ENCODE measurements at places on chromosomes 6 and 20.

DNA sequence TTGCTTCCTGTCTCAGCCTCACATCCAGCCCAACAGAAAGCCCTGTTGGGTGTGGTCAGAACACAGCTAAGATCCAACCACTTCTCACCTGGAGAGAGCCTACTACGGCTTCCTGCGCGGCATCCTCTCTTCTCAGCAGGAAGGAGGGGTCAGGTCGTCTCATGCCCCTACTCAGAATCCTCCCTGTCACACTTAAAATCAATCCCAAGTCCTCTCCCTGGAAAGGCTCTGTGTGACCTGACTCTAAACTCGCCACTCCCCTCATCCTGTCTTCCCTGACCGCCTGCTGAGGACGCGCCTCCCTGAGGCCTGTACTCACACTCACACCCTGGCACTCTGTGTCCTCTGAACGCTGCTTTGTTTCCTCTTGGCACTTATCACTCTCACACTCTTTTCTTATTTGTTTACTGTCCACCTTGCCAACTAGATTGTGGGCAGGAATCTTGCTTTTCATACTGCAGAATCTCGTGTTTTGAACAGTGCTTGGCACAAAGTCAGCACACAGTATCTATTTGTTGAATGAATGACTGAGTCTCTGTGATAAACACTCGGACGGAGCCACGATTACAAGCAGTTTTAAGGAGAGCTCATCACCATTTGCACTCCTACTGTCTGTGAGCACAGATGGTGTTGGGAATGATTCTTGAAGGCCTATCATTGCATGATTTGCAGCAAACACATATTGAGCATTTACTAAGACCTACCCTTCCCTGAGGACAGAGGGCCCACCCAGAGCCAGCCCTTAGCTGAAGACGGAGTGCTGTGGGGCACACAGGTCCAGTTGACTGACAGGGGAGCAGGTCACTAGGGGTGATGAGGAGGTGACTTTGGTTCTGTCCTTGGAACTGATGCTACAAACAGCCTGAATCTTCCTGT is 18.7 kb downstream of the RAB5IF start:
- no peak for DNase-seq

DNA sequence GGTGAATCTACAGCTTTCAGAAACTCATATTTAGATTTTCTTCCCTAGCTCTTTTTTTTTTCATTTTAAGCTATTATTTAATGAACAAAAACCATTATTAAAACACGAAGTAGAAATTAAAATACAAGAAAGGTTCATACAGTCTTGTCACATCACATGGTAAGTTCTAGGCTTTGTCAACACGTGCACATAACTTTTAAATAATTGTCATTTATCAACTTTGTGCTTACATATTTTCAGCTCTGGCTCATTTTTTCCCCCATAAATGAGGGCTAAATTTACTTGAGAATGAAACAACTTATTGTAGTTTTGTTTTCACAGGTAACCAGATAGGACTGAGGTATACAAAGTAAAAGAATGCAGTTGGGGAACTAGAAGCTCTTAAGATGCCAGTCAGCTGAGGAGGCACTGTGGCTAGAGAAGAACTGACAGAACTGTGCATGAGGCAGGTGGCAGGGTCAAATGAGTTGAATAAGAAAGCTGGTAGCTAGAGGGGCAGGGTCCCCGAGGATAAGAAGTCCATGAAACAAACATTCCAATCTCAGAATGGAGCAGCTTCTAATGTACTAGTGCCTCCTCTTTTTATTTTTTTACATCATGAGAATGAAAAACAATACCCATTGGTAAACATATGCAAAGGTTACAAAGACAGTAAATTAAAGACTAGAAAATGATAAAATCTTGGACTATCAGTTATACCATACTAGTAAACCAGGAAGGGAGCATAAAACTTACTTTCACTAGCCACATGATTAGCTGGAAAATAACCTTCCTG is 141.5 kb downstream of the MYB start:
- no peak for DNase-seq

DNA sequence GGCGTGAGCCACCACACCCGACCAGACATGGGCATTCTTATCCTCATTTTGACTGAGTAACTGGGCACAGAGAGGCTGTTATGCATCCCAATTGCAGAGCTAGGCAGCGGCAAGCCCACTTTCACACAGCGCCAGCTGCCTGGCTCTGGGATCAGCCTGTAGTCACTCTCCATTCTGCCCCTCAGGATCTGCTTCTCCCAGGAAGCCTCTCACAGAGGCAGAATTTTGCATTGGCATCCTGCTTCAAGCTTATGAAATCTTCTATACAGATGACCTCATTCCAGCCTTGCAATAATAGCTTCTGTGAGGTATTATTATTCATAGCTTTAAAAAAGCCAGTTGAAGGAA is 37.0 kb upstream of the IER3 start:
- DNase-seq = no peak

DNA sequence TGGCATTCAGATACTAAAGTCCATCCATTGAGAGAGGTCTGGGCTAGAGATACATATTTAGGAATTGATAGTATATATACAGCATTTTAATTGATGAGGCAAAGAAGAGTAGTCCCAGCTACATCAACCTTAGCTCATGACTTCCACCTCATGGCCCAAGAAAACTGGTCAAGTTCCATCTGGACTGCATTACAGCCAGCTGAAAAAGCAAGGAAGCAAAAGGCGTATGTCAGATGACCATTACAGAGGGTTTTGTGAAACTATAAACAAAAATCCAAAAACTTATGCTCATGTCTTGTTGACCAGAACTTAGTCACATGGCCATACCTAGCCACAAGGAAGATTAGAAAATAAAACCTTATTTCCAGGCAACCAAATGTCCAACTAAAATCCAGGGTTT is 46.8 kb upstream of the RNF146 start:
- no peak for DNase-seq

- DNase-seq = no peak
Observed at GRCh38 chr6:163983679-163984078, 569.2 kb downstream of the QKI start.

DNA sequence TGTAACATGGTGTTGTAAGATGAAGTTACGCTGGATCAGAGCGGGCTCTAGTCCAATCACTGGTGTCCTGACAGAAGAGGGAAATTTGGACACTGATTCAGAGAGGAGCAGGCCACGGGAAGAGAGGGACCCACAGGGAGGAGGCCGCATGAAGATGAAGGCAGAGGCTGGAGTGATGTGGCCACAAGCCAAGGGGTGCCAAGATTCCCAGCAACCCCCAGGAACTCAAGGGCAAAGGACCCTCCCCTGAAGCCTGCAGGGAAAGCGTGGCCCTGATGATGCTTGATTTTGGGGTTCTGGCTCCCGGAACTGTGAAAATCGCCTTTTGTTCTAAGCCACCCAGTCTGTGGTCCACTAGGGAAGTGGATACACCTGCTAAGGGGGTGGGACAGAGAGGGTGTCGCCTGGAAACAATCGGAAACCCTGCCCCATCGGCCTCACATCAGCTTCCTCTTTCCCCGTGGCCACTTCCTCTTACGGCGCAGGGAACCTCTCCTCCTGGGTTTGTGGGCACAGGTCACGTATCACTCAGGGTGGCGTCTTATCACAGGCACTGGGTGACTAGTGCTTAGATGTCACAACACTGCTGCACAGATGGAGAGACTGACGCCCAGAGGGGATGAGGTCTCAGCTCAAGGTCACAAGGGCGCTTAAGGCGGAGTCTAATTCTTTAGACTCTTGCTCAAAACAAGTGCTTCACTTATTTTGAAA is 58.0 kb downstream of the SULF2 start:
- DNase-seq = peak; percentile 80

DNA sequence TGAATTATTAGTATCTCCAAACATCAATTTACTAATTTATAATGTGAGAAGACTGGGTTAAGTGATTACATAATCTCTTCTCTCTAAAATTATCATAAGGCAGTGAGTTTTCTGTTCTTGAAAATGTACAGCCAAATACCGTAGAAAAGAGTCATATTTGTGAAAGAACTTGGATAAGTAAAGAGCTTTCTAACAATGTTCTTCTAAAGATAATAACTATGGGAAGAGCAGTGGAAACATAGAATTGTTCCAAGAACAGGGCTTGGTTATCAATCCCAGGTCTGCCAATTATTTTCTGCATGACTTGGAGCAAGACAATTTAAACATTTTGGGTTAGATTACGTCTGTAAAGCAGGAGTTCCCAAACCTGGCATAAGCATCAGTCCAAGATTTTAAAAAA is 198.1 kb upstream of the SGK1 start:
- no peak for DNase-seq

- DNase-seq = no peak
Observed at GRCh38 chr6:154791556-154792317, 58.5 kb downstream of the SCAF8 start.

DNA sequence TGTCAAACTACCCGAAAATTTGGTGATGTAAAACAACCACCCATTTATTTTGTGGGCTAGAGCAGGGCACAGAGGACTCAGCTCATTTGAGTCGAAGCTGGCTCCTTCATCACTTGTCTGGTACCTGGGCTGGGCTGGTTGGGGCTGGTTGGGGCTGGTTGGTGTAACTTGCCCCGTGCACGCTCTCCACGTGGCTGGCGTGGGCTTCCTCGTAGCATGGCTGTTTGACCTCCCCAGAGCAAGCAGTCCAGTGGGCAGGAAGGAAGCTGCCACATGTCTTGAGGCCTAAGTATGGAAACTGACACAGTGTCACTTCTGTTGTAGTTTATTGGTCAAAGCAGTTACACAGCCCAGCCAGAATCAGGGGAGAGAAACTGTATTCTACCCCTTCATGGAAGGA is 27.1 kb downstream of the BCAS4 start:
- DNase-seq = no peak

GRCh38 chr6:156867121-156867520 is 89.9 kb downstream of the ARID1B start:
- DNase-seq = no peak

- no peak for DNase-seq
Observed at GRCh38 chr20:47247972-47248371, 108.5 kb downstream of the ZMYND8 start.

- DNase-seq = no peak
Observed at GRCh38 chr6:63245909-63246308, 34.6 kb downstream of the FKBP1C start.

GRCh38 chr6:138681627-138682026 is 91.9 kb upstream of the CCDC28A start:
- no peak for DNase-seq

- DNase-seq = no peak
Observed at GRCh38 chr6:152896923-152897322, 85.9 kb downstream of the FBXO5 start.

DNA sequence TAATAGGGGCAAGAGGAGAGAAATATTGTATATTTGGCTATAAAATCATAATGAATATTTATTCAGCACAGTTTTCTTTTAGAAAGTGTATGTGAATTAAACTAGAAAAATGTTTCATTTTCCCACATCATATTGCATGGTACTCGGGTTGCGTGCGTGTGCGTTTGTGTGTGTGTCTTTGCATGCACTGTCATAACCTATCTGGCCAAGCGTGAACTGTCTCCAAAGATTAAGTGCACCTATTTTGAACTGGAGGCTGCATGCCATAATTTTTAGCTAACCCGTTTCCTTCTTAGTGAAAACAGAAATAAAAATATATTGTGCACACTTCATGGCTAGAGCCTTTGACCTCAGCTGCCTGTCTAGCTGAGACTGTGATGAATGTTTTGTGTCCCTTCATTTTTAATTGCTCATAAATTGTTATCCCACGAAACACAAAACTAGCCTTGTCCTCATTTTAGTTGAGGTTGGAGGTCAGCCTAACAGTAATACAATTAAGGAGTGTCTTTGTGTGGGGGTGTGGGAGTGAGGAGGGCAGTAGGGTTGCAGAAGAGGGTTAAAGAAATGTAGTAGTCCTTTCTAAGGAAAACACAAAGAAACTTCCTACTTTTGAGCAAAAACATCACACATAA is 336.1 kb upstream of the POU3F2 start:
- no peak for DNase-seq

GRCh38 chr6:23316931-23317330 is 747.6 kb downstream of the HDGFL1 start:
- DNase-seq = no peak

DNA sequence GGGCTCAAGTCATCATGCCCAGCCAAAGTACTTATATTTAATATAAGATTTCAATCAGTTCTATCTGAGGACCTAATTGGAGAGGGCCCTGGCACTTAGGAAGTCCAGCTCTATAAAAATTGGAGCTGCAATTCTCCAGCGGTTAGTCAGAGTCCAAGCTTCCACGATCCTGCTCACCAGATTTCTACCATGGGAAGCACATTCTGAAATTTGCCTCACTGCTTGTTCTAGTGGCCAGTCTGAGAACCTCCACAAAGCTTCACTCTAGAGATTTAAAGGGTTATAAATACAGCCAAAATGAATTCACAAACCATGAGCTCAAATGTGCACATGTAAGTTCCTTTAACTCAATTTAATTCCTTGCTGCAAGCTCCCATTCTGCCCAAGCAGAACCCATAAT is 33.5 kb downstream of the PNLDC1 start:
- DNase-seq = no peak

DNA sequence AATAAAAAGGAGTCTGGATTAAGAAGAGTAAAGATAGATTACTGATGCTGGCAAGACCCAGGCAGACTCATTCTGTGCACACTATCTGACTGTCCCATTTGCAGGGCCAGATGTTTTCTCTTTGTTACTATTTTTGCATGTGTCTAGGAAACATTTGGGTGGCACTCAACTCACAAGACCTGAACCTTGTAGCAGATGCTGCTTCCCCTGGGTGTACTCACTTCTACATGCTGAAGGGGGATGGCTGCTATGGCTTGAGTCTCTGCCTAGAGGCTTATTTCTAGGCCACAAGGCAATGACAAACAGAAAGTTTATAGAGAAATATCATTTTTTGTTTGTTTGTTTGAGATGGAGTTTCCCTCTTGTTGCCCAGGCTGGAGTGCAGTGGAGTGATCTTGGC is 351.4 kb downstream of the FOXA2 start:
- DNase-seq = no peak

DNA sequence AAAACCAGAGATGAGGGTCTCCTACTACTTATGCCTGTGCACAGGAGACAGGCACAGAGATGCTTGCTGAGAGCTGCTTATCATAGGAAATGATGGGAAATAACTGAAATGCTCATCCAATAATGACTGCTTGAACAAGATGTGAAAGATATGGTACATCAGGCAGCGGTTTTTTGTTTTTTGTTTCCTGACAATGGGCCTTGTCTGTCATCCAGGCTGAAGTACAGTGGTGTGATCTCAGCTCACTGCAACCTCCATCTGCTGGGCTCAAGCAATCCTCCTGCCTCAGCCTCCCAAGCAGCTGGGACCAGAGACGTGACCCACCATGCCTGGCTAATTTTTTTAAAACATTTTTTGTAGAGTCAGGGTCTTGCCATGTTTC is 1.2 kb upstream of the RIPOR3 start:
- no peak for DNase-seq

- no peak for DNase-seq
Observed at GRCh38 chr6:20732896-20733295, 198.6 kb downstream of the CDKAL1 start.

- no peak for DNase-seq
Observed at GRCh38 chr6:91088976-91089375, 502.1 kb upstream of the MAP3K7 start.

DNA sequence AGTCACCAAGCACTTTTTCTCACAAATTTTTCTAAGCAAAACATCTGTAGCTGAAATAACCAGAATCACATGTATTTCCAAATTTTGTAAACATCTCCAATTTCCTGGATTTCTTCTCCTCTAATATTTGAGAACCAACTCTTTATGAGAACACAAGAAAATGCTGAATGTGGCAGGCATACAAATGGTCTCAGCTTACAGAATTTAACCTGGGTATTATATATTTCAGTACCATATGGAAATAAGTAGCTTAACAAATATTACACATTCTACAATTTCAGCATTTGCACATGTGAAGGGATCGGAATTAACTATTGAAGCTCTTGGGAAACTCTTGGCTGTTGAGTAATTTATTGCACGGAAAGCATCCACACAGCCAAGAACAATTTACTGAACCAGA is 92.5 kb downstream of the TBXT start:
- DNase-seq = no peak

- DNase-seq = no peak
Observed at GRCh38 chr6:133288662-133289061, 47.5 kb downstream of the EYA4 start.
